LNCaP clone FGC (cell line): ENCODE measurements at places on chromosomes 7 and 10.

GRCh38 chr7:273327-273726 lies 16.6 kb upstream of the FOXL3 start:
- DNase-seq: no peak

DNA sequence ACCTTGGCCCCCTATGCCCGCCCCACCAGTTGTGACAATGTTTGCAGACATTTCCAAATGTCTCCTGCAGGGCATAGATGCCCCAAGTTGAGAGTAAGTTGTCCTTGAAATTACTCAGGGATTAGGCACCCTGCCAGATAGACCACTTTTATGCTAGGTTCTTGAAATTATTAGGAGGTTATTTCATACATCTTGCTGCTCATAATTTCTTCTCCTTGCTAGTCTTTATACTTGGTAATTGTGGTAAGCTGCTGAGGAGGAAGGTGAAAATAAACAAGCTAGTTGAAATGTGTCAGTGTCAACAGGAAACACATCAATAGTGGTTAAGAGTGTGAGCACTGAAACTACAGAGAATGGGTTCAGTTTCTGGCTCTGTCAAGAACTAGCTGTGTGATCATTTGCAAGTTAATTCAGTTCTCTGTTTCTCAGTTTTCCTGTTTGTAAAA lies 63.7 kb upstream of the AOAH start:
- DNase-seq: no peak

DNA sequence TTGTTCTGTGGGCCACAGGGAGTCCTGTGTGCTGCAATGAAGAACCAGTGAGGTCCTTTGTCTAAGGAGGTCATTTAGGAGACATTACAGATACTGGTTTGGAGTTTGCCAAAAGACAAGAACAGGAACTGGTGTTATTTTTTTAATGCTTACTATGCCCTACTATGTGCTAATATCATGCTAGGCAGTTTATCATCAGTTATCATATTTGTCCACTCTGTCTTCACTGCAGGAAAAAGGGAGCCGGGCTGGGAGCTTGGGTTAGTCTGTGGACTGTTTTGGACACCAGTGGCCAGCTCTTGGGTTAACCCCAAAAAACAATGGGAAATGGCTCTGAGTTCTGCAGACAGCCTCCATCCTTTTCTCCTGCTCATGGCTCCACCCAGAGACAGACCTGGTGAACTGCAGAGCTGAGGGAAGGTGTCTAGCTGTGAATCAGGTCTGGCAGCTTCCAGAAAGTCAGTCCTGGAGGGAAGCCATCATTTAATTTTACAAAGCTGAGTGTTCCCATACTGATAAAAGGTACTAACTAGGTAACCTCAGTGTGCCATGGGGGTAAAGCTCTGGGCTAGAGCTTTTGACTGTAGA lies 101.2 kb upstream of the ZNF746 start:
- peak; percentile 77 for DNase-seq

DNA sequence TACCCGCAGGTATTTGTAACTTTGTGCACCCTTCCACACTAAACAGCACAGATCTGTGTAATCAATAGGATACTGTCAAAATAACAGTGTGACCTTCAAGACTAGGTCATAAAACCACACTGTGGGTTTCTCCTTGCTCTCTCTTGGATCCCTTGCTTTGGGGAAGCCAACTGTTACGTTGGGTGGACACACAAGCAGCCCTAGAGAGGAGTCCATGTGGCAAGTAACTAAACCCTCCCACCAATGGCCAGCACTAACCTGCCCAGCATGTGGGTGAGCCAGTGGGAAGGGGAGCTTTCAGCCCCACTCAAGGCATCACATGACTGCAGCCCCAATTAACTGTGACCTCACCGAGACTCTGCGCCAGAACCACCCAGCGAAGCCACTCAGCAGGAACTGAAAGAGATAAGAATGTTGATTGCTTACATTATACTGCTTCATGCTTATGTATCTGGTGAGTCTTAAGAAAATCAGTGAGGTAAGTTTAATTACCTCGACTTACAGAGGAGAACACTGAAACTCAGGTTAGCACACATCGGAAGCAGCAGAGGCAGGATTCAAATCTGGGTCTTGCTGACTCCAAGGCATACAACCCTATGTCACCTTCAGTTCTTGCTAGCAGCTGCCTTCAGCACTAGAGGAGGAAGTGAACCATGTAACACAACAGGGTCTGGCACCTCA lies 9.4 kb upstream of the ZC3HAV1 start:
- DNase-seq: no peak

- DNase-seq: peak; percentile 89
Observed at GRCh38 chr7:99473315-99473596, 566 bp downstream of the ZNF789 start.
